SJSA1 (cell line): ENCODE measurements at places on chromosomes 13 and 19. TPM values are rescaled to one million over a fixed set of nuclear protein-coding genes. Genes with fewer than 3 reads are reported as not detected.

The ZNF585A gene
- 1.4 TPM in 1 of 2 replicates, not detected in the other for total RNA-seq

- no peak overlapping the region for H3K4me3 ChIP-seq
- no peaks in the 10 kb centered on the region for H3K27me3 ChIP-seq
- H3K4me1 ChIP-seq, result peaks cover 14% of the 10 kb centered on the region
Observed at GRCh38 chr13:46606970-46607369, 54.0 kb downstream of the LRCH1 start.

The C19orf73 gene
- 4.3 TPM in 1 of 2 replicates, not detected in the other for total RNA-seq

The UPF1 gene
- 47.6 and 68.1 TPM in 2 replicates for total RNA-seq

- no peaks in the 10 kb centered on the region for H3K36me3 ChIP-seq
- no peak for DNase-seq
- H3K4me3 ChIP-seq, result no peak overlapping the region
- no peak overlapping the region for H3K27ac ChIP-seq
- peaks cover 10% of the 10 kb centered on the region for H3K4me1 ChIP-seq
Observed at GRCh38 chr13:33514362-33514761, 228.8 kb upstream of the STARD13 start.

DNA sequence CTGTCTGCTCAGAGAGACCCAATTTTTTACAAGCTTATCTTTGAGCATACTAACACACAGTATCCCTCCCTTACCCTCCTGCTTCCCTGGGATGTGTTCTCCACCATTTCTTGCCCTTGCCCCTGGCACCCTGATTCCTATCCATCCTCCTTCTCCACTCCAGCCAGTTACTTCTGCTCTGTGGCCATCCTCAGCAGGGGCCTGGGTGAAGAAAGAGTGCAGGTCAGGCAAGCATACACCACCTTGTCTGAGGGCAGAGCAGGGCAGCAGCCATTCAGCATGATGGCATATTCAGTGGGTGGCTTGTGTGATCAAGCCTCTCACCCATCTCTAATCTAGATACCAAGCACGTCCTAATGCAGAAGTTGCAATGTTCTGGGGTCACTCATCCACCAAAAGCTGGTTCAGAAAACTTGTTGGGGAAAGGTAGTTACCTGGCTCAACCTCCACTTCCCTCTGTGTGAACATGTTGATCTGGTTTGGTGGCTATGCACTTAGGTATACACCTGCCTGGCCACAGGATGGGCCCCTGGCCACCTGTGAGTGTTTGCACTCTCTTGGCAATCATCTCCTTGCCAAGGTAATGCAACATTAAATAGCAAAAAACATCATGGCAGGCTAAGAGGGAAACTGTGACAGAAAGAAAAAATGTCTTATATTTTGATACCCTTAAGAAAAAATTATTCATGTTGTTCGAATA, 900.3 kb upstream of the MIR17HG start:
- H3K27me3 ChIP-seq, result no peaks in the 10 kb centered on the region
- DNase-seq, result no peak
- no peak overlapping the region for H3K4me3 ChIP-seq
- H3K36me3 ChIP-seq, result peaks cover 4% of the 10 kb centered on the region; the same call in 1 of the 2 replicates

DNA sequence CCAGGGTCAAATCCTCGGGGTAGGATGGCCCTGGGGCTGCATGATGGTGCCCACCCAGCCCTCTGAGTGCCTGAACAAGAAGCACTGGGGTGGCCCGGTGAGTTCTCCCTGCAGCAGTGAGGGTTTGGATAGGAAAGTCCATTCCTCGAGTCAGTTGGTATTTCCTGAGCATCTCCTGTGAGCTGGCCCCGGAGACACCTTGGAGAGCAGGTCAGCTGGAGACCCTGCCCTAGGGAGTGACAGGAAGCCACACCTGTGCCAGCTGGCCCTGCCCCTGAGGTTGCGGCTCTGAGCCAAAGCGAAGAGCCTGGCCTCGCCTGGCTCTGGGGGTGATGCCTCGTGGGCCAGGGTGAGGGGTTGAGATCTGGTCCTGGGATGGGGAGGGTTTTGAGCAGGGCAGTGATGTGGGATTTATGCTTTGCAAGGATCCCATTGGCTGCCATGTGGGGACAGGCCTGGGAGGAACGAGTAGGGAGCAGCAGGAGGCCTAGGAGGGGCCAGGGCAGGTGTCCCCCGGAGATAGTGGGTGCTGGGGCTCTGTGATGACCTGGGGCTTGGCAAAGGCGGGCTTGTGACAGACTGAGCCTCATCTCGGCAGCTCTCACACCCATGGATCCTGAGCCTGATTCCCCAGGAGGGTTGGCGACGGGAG, 16.0 kb downstream of the CRTC1 start:
- H3K4me1 ChIP-seq, result no peaks in the 10 kb centered on the region
- H3K27me3 ChIP-seq, result no peaks in the 10 kb centered on the region
- no peak for DNase-seq
- no peak overlapping the region for H3K27ac ChIP-seq
- H3K36me3 ChIP-seq, result no peaks in the 10 kb centered on the region

DNA sequence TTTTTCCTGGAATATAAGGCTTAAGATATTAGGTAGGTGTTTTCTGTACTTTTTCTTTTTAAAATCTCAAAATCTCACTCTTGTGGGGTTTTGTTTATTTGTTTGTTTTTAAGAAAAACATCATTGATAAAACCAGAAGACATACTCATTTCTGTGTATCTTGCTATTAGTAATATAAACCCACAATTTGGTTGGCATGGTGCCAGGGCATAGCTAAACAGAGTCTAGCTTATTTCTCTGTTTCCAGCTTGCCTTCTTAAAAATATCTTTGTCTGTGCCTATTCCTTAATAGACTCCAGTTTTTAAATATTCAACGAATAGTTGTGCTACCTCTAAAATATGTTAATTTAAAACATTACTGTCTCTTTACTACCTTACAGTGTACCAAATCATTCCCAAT, 1121.9 kb upstream of the PCDH20 start:
- no peaks in the 10 kb centered on the region for H3K36me3 ChIP-seq
- no peaks in the 10 kb centered on the region for H3K4me1 ChIP-seq
- no peak overlapping the region for H3K27ac ChIP-seq
- no peaks in the 10 kb centered on the region for H3K27me3 ChIP-seq

DNA sequence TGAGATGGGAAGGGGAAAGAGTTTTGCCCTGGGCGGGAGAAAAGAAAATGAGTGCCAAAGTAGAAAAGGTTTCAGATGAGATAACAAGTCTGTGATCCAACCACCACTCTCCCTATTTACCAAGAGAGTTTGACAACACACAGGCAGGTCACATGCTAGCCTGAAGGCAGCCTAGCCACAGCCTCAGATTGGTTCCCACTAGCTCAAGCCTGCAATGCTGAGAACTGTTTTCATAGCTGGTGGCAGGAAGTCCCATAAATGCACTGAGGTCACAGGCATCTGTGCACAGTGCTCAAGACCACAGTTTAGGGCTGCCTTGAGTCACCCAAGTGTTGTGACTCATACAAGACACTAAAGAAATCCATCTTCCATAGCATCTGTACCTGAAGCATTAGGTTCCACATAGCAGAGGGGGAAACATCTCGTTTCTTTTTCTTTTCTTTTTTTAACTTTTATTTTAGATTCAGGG, 18.5 kb upstream of the POP4 start:
- no peaks in the 10 kb centered on the region for H3K4me1 ChIP-seq
- H3K27ac ChIP-seq, result no peak overlapping the region
- no peaks in the 10 kb centered on the region for H3K36me3 ChIP-seq
- no peak for DNase-seq
- 0 out of 2 replicates have a peak, but pooled peaks cover 5% of the 10 kb centered on the region for H3K27me3 ChIP-seq

DNA sequence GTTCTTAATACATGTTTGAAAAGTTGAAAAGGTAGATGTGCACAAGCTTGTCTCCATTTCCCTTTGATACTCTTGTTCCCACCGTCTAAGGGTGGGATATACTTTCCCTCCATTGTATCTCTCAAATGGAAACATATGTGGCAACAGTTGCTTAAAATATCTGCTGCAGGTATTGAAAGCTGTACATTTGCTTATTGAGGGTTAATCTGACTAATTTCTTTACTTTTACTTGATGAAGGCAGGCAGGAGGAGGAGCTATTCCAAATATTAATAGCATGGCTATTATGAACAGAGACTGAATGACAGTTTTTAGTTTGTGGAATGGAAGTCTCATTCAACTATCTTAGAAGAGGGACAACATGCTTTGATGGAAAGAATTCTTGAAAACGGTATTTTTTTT, 103.8 kb downstream of the SLC10A2 start:
- H3K4me1 ChIP-seq, result no peaks in the 10 kb centered on the region
- peaks cover 16% of the 10 kb centered on the region; the same call in 1 of the 2 replicates for H3K27me3 ChIP-seq
- no peak overlapping the region for H3K4me3 ChIP-seq
- no peak for DNase-seq
- no peaks in the 10 kb centered on the region for H3K36me3 ChIP-seq

DNA sequence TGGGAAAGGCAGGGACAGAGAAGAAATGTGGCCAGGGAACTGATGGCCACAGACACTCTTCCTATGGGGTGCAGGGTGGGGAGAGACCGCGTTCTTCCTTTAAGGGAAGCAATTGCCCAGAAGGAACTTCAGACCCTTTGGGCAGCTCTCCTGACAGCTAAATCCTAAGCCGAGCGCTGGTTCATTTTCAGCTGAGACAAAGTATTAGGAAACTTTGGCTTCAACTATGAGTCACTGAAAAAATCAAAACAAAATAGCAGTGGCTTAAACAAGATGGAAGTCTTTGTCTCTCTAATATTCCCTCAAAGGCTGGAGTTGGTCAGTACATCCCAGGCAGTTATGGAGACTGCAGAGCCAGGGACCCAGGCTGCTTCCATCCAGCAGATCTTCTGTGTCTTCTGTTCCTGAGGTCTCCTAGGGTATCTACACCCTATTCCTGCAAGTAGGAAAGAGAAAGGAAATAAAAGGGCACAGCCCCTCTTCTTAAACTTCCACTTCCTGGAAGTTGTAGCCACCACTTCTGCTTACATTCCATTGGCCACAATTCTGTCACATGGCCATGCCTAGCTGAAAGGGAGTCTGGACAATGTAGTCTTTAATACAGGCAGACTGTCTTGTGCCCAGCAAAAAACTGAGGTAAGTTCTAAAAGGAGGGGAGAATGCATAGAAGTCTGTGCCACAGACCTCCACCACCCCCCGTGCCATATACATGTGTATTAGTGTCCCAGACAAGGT, 163.5 kb downstream of the KATNAL1 start:
- no peaks in the 10 kb centered on the region for H3K27me3 ChIP-seq
- no peaks in the 10 kb centered on the region for H3K36me3 ChIP-seq
- H3K4me3 ChIP-seq, result no peak overlapping the region
- peaks cover 31% of the 10 kb centered on the region for H3K4me1 ChIP-seq
- DNase-seq, result peak; percentile 34

- no peaks in the 10 kb centered on the region for H3K36me3 ChIP-seq
- no peak for DNase-seq
- H3K4me3 ChIP-seq, result no peak overlapping the region
- H3K27ac ChIP-seq, result no peak overlapping the region
- no peaks in the 10 kb centered on the region for H3K4me1 ChIP-seq
Observed at GRCh38 chr13:102309110-102309509, 92.7 kb downstream of the FGF14 start.

GRCh38 chr13:100957741-100958140, 283.1 kb upstream of the TMTC4 start:
- H3K27me3 ChIP-seq, result no peaks in the 10 kb centered on the region
- no peak overlapping the region for H3K27ac ChIP-seq

DNA sequence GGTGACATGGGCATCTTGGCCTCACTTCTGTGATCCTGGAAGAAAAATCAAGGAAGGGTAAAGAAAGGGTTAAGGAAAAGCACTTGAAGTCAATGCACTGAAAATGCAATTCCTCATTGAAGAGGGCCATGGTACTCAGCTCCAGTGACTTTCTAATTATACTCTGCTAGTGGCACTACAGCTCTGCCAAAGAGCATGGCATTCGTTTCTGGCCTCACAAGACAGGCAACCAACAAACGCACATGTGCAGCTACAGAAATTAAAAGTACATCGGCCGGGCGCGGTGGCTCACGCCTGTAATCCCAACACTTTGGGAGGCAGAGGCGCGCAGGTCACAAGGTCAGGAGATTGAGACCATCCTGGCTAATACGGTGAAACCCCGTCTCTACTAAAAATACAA, 21.8 kb downstream of the SACS start:
- no peak for DNase-seq
- no peaks in the 10 kb centered on the region for H3K4me1 ChIP-seq
- H3K4me3 ChIP-seq, result no peak overlapping the region
- no peaks in the 10 kb centered on the region for H3K27me3 ChIP-seq
- H3K36me3 ChIP-seq, result no peaks in the 10 kb centered on the region

DNA sequence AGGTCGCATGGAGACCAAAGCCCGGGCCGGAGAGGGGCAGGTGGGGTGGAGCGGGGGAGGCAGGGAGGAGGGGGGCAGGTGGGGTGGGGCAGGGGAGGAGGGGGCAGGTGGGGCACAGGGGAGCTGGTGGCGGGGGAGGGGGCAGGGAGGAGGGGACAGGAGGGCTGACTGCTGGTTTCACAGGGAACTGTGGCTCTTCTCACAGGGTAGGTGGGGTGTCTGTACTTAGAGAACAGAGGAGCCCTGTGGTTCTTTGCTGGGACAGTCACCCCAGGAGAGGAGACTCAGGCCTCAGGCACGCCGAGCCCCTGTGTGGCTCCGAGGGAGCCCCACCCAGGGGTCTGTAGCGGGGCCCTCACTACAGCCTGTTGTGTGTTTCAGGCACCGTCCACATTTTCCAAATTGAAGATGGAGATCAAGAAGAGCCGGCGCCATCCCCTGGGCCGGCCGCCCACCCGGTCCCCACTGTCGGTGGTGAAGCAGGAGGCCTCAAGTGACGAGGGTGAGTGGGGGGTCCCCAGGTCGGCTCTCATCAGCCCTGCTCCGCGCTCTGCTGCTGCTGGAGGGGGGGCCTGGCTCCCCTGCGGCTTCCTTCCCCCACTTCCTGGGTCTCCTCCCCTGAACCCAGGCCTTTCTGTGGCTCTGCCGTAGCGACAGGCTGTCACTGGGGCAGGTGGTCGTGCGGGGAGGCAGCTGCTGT, 162.7 kb downstream of the KDM4B start:
- peaks cover 23% of the 10 kb centered on the region for H3K36me3 ChIP-seq
- no peak for DNase-seq
- H3K27me3 ChIP-seq, result no peaks in the 10 kb centered on the region
- no peaks in the 10 kb centered on the region for H3K4me1 ChIP-seq
- no peak overlapping the region for H3K4me3 ChIP-seq

DNA sequence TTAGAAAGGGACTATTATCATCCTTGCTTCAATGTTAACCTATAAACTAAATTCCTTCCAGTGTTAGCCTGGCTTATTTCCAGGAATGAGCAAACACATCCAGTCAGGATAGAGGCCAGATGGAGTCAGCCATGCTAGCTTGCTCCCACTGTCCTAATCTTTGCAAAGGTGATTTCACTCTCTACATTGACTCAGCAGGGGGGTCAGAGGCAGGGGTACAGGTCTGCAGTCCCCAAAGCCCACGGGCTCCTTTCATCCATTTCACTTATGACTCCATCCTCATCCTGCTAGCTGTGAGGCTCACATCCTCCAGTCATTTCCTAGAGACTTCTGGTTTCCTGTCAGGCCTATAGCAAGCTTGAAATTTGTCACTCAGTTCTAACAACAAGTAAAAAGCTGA, 63.4 kb upstream of the CEACAM8 start:
- H3K36me3 ChIP-seq, result no peaks in the 10 kb centered on the region
- 0 out of 2 replicates have a peak, but pooled peaks cover 8% of the 10 kb centered on the region for H3K27me3 ChIP-seq
- no peak for DNase-seq
- H3K27ac ChIP-seq, result no peak overlapping the region
- H3K4me3 ChIP-seq, result no peak overlapping the region
- no peaks in the 10 kb centered on the region for H3K4me1 ChIP-seq
